Suppressor macrophage treated with lipopolysaccharide for 4 hours (primary cell): ENCODE measurements at places on chromosomes 4 and X.

DNA sequence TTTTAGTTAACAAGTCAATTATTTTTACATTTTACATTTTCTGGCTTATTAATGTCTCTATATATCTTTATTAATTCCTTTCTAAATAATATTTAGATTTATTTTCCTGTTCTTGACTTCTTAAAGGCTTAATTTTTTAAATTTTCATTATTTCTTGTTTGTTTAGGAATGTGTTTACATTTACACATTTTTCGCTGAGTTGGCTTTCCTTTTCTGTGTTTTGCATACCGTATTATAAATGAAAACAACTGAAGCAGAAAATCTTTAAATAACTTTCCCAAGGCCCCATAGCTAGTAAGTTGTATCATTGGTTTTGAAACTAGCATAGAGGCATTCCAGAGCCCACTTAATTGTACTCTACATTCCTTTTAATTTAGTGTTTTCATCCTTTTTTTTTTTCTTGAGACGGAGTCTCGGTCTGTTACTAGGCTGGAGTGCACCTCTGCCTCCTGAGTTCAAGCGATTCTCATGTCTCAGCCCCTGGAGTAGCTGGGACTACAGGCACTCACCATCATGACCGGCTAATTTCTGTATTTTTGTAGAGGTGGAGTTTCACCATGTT, 261.6 kb downstream of the IQCM start:
- DNase-seq: no peak

GRCh38 chrX:108833993-108834392, 97.6 kb upstream of the IRS4 start:
- no peak for DNase-seq

DNA sequence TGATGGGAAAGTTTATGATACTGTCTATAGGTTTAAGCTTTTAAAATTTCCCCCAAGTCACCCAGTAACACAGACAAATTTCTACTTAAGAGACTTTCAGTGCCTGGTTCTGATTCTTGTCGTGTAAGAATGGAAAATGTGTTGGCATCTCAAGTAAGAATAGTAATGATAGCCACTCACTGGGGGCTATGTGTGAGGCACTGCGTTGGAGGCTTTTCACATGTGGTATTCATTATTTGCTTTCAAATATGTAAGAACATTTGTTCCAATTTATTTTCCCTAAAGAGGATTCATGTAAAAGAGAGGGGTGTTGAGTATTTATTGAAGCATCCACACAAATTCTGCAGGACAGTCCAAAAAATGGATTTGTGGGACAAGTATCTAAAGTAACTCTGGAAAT, 143.6 kb downstream of the FNIP2 start:
- no peak for DNase-seq

DNA sequence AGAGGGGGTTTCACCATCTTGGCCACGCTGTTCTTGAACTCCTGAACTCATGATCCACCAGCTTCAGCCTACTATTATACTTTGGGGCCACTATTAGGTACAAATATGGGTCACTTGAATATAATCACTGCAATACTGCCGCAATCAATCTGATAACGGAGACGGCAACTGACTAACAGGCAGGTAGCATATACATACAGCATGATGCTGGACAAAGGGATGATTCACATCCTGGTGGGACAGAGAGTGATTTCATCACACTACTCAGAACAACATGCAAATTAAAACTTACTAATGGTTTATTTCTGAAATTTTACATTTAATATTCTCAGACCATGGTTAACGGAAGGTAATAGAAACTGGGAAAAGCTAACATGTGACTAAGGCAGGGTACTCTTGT, 10.9 kb downstream of the LRBA start:
- no peak for DNase-seq

GRCh38 chr4:974668-975067, 1.3 kb upstream of the DGKQ start:
- no peak for DNase-seq

DNA sequence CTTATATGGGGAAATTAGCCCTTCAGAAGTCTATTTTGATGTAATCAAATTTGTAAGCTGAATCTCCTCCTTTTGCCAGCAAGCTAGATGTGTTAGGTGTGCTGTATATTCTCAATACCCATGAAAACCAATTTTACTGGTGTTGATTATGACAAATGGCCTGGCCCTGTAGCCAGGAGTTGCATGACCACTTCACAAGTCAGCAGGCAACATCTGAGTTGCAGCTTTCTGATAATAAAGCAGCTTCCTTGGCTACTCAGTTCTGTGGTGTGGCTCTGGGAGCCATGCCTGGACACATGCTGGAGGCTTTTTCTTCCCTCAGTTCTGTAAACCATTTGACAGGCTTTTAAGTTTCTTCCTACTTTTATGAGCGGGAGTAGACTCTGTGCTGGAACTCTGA, 154.1 kb upstream of the CXCL13 start:
- no peak for DNase-seq

GRCh38 chrX:107710617-107711391, 64.8 kb downstream of the TSC22D3 start:
- DNase-seq: peak; percentile 92

- DNase-seq: no peak
Observed at GRCh38 chr4:35125995-35126712, 1118.2 kb downstream of the ARAP2 start.

DNA sequence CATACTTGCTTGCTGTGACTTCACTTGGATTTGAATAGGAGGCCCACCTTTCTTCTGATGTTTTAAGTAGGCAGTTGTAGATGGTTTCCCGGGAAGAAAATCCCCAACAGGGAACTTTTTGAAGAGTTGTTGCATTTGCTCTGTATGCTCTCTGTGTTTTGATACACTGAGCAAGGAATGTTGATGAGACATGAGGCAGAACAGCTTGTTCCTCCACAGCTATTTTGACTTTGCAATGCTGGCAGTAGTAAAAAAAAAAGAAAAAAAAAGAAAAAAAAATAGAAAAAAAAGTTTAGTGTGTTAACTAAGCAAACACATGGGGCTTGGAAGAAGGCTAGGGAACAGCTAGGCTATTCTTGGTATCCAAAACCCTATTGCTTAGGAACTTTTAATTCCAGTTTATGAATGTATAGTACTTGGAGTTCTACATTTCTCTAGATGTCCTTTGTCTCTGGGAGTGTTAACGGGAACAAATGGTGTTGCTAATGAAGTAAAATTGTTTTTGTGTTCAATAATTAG, 23.4 kb upstream of the PAQR3 start:
- no peak for DNase-seq

GRCh38 chrX:151754047-151754429, 19.5 kb downstream of the CNGA2 start:
- DNase-seq: no peak

DNA sequence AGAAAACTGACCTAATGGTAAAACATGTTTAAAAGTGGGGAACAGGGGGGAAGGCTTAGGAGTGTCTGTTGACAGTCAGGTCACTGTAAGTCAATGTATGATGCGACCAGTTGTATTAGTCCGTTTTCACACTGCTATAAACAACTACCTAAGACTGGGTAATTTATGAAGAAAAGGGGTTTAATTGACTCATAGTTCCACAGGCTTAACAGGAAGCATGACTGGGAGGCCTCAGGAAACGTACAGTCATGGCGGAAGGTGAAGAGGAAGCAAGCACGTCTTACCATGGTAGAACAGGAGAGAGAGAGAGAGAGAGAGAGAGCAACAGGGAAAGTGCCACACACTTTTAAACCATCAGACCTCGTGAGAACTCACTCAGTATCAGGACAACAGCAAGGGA, 13.0 kb upstream of the PLAC1 start:
- DNase-seq: peak; percentile 12
